ENCODE measurements at places on chromosomes 13 and 19. TPM values are rescaled to one million over a fixed set of nuclear protein-coding genes. Genes with fewer than 3 reads are reported as not detected.

GRCh38 chr13:94411747-94412146, 67.7 kb downstream of the DCT start:
- DNase-seq: no peak

GPR18 gene
- total RNA-seq: 0.28 TPM

CYP2F1 gene
- total RNA-seq: not detected

FGF9 gene
- 5.9 TPM for total RNA-seq

DNA sequence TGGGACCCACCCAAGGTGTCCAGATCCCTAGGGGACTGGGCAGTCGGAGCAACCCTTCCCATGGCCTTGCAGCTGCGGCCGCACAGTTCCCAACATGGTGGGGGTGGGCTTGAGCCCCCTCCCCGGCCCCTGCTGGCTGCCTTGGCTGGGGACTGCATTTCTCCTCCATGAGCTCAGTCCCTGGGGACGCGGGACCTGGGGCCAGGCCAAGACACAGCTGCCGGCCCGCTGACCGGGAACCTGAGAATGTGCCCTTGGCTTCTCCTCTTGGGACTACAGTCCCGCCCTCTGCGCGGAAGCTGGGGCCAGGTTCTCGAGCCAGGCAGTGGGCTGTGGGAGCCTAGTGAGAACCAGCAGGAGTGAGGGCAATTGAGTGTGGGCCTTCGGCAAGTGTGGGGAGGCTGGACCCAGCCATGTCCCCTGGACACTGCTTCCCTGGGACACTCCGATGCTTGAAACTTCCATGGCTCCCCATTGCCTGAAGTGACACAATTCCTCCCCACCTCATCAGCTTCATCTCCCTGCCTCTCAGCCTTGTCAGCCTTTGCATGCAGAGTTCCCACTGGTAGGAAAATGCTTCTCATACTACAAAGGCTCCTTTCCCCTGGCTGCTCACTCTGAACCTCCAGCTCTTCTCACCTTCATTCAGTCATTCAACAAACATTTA, 13.1 kb upstream of the NOTCH3 start:
- DNase-seq: no peak

ZNF681 gene
- 0.67 TPM for total RNA-seq

Measured in right atrium auricular region (tissue), 2 donors.